HS-27A (cell line): ENCODE measurements at places on chromosomes 5 and 9.

DNA sequence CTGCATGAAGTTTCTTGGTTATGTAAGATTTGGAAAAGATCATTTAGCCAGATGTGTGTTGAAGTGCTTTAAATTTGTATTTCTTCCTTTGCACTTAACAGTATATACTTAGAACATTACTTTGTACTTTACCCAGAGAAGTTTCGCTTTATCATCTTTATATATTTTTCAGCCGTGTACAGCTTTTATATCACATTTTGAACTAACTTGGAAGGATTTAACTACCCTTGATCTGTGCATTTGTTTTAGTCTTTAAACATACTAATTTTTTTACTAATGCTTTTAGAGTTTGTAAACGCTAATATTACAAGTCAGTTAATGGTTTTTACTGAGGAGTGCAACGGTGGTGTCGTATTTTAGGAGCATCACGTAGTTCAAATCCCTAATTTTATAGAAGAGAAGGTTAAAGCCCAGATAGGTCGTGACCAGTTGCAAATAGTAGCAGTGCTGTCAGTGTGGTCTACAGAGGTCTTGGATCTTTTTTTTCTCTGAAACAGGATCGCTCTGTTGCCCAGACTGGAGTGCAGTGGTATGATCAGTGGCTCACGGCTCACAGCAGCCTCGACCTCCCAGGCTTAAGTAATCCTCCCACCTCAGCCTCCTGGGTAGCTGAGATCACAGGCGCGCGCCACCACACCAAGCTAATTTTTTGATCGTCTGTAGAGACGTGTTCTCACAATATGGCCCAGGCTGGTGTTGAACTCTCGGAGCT lies 2.0 kb downstream of the MATR3 start:
- no peak for DNase-seq

DNA sequence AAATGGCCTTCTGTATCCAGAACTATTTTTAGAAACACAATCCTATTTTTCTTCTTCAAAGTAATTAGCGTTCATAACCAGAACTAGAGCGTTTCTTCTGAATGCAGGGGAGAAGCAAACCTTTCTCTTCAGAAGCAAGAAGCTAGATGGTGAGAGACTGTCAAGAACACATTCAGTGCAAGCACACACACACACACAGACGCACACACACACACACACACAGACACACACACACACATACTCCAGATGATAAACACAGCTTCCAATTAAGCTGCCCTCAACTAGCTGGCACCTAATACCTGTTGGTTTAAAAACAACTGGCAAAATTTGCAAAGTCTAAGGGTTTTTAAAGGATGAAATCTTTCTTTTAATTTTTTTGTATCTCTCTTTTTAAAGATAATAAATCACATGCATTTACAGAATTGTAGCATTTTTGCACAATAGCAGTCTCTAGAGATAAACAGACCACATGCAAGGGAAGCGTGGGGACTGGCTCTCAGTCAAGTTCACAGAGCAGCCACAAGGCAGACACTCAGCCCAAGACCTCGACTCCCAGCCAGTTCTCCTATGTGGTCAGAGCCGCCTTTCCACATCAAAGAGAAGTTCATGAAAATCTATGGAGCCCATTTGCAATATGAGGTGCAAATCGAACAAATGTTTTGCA lies 138.5 kb downstream of the TTLL11 start:
- DNase-seq, result no peak

DNA sequence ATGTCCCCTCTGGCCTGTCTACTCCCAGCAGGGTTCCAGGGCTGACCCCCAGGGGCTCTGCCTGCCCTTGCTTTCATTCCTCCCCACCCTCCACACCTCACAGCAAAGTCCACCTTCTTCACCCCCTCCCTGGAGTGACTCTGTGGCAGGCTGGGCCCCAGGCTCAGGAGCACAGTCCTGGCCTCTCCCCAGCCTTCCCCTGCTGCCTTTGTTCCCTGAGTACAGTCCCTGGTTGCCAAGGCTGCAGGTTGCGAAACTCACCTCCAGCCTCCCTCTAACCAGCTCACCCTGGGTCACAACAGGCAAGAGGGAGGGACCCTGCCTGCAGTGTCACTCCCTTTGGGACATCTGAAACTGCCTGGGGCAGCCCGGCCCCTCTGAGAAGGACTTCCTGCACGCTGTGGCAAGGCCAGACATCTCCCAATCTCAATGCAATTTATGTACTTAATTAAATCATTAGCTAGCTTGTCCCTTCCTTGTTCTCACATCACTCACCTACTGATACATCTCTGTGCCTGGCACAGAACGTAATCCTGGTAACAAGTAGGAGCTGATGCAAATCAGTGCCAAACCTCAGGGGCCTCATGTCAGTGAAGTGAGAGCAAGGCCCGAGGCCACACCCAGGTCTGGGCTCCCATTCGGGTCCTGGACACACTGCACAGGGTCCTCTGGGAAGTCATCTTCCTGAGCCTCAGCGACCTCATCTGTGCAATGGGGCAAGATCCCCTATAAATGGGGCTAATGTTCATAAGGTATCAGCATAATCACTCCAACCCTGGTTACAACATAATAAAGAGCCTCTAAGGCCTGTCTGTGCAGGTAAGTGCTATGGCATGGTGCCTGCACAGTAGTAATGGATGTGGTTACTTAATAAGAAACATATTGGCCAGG lies 27.3 kb upstream of the TRIM14 start:
- DNase-seq, result no peak

DNA sequence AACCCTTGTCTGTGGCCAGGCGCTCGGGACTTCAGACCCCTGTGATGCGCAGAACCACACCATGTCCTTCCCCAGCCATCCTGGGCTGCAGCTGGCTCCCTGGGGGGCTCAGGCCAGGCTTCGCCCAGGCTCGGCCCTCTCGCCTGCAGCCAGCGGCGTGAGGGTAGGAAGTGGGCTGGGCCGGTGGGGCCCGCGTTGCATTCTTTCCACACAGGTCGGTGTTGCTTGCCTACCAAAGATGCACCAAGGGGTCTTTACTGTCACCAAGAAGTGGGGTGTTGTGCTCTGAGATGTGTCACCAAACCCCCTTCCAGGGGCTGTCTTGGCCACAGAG lies 48.3 kb upstream of the RNF130 start:
- no peak for DNase-seq

DNA sequence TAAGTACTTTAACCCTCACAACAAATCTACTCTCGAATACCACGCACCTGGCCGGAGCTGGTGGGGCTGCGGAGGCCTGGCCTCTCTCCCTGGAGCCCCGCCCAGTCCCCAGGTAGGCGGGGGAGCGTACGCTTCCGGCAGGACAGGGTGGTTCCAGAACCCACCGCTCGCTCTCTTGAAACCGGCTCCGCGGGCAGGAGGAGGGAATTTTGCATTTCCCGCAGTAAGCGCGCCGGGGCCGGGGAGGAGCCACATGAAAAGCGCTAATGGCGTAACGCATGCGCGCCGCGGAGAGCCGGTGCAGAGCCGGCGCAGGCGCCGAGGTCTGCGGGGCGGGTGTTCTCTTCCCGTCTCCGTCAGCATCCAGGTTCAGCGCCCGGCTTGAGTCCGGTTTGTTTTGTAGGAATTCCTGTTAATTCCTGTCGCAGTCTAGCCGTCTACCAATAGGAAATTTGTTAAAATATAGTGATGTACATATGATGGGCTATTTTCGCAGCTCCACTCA lies 20.8 kb downstream of the CAVIN4 start:
- DNase-seq, result peak; percentile 39

- no peak for DNase-seq
Observed at GRCh38 chr5:130289132-130290088, 385.1 kb downstream of the CHSY3 start.

DNA sequence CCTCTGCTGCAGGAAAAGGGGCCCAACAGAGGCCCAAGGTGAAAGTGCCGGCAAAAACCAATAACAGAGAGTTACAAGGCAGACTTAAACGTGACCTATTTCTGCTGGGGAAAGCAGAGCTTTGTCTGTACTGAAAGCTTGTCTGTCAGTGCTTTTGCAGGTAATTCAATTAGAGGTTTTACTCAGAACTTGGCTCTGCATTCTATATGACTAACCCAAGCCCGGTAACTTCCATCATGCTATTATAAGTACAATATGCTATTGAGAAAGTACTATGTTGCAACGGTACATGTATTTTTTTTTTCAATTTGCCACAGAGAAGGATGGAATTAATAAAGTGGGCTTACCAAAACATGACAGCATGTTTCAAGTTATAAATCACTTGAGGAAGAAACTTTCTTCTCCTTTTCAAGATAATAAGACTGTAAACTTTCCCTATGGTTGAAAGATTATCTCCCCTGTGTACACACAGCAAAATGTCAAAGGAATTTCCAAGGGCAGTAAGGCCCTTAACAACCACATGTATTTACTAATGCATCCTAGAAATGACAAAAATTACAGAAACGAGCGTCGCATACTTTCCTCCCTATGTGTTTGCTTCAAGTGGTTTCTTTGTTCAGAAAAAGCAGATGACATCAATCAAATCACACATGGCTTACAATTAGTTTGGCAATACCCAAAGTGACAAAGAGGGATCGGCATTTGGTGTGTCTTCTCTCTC lies 282.4 kb downstream of the EFNA5 start:
- DNase-seq, result peak; percentile 60

GRCh38 chr9:34374339-34374738 lies 2.4 kb downstream of the MYORG start:
- no peak for DNase-seq

DNA sequence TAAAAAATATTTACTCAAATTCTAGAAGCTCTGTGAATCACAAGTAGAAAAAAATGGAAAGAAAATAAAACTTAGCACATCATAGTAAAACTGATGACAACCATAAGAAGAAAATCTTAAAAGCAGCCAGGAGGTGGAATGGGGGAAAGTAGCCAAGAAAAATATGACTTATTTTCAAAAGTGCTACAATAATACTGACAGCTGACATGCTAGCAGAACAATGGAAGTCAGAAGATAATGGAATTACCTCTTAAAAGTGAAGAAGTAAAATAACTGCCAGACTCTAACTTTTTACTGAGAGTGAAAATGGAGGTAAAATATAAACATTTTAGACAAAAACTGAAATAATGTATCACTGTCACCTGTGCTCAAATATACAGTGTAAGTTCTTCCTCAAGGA lies 532.2 kb upstream of the SGCD start:
- DNase-seq, result no peak

DNA sequence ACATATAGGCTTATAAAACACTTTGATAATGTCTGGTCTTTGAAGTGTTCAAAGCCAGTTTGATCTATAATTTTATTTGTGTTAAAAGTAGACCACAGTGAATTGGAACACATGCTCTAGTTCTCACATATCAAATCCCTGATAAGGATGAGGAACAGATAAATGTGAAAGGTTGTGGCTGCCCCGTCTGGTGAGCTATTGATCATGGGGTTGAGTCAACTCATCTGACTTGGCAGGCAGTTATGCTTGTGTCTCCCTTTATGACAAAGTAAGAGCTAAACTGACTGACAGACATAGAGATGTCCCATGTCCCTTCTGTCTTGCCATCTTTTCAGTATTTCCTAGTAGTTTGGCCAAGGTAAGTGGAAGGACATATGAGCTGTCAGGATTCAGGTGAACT lies 2.9 kb upstream of the ERMP1 start:
- DNase-seq, result no peak

DNA sequence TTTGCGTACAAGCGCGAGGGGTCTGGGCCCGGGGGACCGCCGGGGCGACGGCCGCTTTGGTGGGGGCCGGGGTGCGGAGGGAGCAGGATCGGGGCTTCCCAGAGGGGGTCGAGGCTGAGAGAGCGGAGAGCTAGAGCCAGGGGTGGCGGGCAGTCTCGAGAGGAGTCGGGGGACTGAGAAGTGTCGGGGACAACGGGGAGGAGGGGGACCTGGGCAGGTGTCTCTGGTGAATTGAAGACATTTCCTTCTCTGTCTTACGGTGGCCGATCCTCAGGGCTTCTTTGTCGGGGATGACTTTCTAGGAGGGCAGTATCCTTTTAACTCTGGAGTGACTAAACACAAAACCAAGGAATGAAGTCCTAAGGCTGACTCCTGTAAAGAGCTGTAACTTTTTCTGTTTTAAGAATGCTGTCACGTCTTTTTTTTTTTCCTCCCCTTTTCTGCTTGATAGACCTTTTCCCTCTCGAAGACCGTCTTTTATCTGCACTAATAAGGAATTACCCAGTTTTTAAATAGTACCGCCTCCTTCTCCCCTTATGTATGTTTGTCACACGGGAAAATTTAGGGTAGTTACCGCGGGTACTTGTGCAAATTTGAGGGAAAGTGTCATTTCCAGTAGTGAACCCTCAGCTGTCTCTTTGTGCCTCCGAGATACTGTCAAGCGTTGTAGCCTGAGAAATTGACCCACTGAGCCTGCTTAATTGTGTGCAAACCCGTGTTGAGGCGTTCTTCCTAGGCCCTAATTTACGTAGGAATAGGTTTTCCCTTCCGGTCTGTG lies 822 bp downstream of the DENND4C start:
- no peak for DNase-seq

GRCh38 chr5:9124071-9124470 lies 421.8 kb downstream of the SEMA5A start:
- DNase-seq, result no peak

GRCh38 chr5:23208959-23209431 lies 298.4 kb upstream of the PRDM9 start:
- DNase-seq, result no peak

- DNase-seq, result no peak
Observed at GRCh38 chr5:93596676-93597490, 13.9 kb downstream of the NR2F1 start.

DNA sequence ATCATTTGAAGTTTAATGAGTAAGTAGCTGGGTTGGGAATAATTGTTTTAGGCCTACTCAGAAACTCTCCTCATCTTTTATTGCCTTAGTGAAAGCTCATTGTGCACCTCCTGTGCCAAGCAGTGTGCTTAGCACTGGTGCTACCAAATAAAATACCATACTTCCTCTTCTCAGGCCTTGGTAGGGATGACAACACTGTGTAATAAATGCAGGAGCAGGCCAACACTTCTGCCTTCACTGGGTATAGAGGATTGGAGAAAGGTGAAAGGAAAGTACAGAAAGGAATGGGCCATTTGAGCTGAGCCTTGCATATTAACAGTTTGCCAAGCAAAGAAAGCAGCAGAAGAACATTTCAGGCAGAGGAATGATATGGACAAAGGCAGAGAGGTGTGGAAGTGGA lies 285.7 kb downstream of the NR3C1 start:
- no peak for DNase-seq

DNA sequence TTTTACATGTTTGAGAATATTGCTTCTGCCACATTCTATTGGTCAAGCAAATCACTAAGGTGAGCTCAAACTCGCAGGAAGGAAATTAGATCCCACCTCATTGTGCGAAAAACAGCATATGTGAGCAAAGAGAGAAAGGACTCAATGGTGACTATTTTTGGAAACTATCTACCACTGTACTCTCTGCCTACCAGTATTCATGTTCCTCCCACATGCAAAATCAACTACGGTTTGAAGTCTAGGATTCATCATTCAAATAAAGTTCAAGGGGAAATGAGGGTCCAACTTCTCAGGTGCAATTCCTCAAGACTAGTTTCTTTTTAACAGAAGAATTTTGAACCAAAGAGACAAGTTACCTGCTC lies 60.6 kb downstream of the FAM174A start:
- DNase-seq, result no peak

DNA sequence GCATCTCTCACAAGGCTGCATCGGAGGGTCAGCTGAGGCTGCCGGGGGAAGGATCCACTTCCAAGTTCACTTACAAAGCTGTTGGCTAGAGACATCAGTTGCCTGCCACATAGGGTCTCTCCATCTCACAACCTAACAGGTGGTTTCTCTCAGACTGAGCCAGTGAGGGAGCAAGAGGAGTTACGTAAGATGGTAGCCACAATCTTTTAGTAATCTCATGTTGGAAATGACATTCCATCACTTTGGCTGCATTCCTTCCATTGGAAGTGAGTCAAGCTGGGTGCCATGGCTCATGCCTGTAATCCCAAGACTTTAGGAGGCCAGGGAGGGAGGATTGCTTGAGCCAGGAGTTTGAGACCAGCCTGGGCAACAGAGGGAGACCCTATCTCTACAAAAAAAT lies 7.4 kb upstream of the GRK6 start:
- DNase-seq, result no peak
